ENCODE measurements at places on chromosomes 11 and 22. TPM values are rescaled to one million over a fixed set of nuclear protein-coding genes. Genes with fewer than 3 reads are reported as not detected.

GRCh38 chr11:129268371-129268770 lies 76.2 kb upstream of the ARHGAP32 start:
- DNase-seq = no peak

DNA sequence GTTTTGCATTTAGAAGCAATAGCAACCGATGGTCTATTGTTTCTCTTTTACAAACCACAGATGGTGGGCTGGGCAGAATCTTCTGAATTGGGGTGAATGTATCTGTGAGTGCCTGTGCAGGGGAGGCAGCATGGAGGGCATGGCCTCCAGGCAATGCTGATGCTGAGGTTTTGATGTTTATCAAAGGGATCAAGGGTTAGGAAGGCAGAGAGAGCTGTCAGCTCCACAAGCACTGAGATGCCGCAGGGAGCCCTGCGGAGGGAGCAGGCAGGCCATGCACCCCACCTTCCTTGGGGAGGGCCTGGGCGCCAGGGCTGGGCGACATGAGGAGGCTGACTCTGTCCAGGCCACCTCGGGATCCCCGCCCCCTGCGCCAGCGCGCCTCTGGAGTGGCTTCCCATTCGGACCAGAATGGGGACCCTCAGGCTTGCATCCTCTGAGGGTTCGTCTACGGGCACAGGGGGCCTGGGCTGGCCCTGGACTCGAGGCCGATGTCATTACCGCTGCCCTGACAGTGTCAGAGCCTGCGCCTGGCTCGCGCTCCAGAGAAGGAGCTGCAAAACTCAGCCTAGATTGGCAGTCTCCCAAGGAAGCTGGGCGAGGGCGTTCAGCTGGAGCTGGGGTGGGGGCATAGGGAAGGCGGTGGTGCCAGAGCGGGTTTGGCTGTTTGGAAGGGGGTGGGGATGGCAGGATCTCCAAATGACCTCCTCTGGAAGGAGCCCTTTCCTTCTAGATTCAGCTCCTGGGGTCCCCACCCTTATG lies 13.9 kb upstream of the TH start:
- DNase-seq = no peak

DNA sequence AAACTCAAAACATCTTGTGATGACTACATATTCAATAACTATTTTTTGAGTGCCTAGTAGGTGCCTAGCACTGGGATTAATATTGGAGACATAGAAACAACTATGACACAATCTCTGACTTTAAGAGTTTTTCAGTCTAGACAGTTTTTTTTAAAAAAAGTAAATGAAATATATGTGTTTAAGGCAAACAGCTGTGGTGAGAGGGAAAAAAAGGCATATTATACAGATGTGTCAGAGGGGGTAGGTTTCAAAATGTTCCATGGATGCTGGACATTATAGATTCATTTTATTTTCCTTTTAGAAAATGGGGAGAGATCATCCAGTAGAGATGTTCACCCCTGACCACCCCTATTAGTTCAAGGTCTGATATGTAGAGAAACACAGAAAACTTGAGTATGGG lies 90.8 kb downstream of the LUZP2 start:
- DNase-seq = no peak

GRCh38 chr11:42502151-42502550 lies 809.6 kb upstream of the API5 start:
- DNase-seq = no peak

- no peak for DNase-seq
Observed at GRCh38 chr22:36191106-36191836, 10.3 kb downstream of the APOL4 start.

GRCh38 chr11:7353100-7353499 lies 101.4 kb downstream of the SYT9 start:
- no peak for DNase-seq

GRCh38 chr11:120404495-120404894 lies 68.3 kb downstream of the ARHGEF12 start:
- DNase-seq = no peak

The CARNS1 gene
- total RNA-seq = 0.63 TPM

The GPR83 gene
- total RNA-seq = 0.16 TPM

Data from urinary bladder (tissue), 4 donors.